ENCODE measurements at places on chromosomes 6 and 20.

DNA sequence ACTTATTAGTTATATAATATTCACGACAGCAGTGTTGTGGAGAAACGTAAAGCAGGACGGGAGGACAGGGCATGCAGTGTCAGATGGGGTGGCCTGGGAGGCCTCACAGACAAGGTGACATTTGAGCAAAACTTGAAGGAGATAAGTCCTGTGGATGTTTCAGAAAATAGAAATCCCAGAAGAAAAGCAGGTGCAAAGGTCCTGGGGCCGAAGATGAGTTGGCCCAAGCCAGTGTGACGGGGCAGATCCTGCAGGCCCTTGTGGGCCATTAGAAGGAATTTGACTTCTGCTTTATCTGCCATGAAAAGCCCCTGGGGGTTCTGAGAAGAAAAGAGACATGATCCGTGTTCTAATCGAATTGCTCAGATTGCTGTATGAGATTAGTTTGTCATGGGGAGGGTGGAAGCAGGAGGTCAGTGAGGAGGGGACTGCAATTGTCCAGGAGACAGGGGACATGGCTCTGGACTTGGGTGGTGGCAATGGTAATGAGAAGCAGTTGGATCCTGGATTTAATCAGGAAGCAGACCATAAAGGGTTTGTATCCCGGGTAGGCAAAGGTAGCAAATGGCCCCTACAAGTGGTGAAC lies 437.4 kb upstream of the SULF2 start:
- no peak for DNase-seq

- DNase-seq, result no peak
These were observed 289.4 kb downstream of the CDC5L start for GRCh38 chr6:44676826-44677433.

DNA sequence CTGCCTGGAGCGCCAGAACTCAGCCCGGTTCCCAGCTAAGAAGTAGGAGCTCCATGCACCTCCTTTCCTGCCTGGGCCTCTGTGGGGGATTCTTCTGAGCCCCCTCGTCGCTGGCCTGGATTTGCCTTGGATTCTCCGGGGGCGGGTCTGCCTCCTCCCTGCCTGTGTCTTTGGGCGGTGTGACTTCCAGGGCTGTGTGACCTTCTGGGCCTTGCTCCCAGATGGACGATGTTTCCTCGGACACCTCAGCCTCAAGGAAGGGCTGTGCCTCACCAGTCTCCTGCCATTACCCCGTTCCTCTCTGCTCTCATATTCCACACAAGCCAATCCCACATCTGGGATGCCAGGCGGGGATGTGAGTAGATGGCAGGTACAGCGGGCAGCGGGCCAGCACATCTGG lies 76.8 kb downstream of the ERMARD start:
- DNase-seq, result peak; percentile 55

DNA sequence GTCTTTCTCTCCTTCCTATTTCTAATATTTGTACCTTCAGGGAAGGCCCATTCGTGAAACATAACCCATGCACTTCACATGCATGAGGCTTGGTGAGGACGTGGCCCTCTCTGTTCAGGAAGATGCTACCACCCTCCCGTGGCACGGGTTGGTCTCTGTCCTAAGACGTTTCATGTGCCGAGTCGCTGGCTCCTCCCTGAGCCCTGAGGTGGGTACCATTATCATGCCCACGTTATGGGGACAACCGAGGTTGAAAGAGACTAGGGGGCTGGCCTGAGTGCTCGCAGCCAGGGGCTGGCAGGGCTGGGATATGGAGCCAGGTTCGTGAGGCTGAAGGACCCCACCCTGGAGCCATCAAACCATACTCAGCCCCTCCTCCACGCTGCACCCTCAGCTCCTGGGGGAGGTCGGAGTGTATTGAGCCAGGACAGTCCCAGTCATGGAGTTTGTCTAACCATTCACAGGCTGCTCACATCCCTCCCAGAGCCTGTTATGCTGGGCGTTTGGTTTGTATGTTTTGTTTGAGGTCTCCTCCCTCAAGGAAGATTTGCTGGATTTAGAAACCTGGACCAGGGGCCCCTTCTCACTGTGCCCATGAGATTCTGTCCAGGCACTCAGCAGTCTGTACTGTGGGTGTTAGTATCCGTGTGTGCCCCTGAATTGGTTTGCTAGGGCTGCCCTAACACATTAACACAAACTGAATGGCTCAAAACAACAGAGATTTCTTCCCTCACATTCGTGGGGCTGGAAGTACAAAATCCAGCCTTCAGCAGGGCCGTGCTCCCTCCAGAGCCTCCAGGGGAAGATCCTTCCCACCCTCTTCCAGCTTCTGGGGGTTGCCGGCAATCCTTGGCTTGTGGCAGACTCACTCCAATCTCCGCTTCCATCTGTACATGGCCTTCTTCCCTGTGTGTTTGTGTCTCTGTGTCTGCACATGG lies 88.3 kb downstream of the ANKRD60 start:
- peak; percentile 86 for DNase-seq

GRCh38 chr6:15184441-15184861 lies 61.4 kb upstream of the JARID2 start:
- DNase-seq, result no peak

- DNase-seq, result peak; percentile 90
These were observed 141.1 kb downstream of the SYNDIG1 start for GRCh38 chr20:24610341-24611115.

- DNase-seq, result no peak
These were observed 51.9 kb upstream of the MRPS10 start for GRCh38 chr6:42269553-42269952.

GRCh38 chr6:35436071-35436857 lies 15.9 kb upstream of the FANCE start:
- DNase-seq, result no peak

GRCh38 chr6:51951924-51952323 lies 135.5 kb downstream of the PKHD1 start:
- no peak for DNase-seq

DNA sequence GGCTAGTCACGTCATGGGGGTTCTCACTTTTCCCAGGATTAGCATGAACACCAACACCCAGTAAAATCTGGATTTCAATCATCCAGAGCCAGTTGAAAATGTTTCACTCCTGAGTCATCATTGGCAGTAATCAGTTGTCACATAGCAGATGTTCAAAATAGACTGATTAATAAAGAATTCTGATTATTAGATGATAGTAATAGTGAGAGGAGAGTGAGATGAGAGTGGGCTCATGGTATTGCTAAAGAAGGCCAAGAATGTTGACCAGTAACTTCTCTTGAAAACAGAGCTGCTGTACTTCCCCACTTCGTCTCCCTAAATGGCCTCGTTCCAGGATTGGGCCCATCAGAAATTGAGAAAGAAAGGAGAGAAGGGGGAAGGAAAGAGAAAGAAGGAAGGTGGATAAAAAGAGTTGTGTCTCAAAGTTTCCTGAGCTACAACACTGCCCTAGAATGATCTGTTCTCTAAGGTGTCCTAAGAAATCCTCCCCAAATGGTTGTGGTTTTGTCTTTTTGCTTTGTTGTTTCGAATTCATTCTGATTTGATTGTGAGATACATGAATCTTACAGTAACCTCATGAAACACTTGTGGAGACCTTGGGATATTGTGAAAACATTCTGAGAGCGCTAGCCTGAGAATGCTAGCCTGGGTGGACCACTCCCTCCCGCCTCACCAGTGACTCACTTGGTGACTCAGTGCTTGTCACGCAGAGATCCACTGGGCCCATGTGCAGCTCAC lies 502.2 kb upstream of the JARID2 start:
- DNase-seq, result no peak

GRCh38 chr6:25173951-25174474 lies 105.2 kb upstream of the CARMIL1 start:
- DNase-seq, result no peak

GRCh38 chr6:63346217-63346835 lies 26.5 kb upstream of the LGSN start:
- no peak for DNase-seq

GRCh38 chr6:42049948-42050296 lies 402 bp upstream of the TAF8 start:
- DNase-seq, result no peak

DNA sequence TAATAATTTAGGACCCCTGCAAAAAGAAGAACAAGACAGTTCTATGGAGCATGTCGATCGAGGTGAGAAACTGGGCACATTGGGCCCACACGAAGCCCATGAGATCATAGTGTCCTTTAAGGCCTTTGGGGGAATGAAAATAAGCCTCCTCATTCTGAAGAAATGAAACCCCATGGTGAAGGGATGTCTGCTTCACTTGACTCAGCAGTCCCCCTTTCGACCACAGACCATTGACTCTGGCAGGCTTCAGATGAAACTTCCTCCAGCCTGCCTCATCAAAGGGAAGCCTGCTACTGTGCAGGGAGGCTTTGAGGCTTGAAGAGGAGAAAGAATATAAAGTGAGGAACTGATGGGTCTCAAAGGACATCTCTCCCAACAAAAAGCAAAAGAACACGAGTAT lies 144.2 kb upstream of the FBXL4 start:
- no peak for DNase-seq

GRCh38 chr6:154012852-154013251 lies 26.2 kb upstream of the OPRM1 start:
- DNase-seq, result no peak

DNA sequence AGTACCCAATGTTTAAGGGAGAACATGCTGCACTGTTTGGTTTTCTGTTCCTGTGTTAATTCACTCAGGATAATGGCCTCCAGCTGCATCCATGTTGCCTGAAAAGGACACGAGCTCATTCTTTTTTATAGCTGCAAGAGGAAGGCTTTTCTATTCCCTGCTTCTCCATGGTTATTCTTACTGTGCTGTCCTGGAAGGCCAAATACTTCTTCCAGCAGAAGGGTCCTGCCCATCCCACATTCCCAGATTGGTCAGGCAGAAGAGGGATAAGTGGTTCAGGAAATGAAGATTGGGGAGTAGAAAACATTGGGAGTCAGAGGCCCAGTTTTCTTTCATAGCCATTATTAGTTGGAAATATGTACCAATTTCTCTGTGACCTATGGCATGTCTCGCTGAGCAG lies 122.4 kb downstream of the TCP11 start:
- DNase-seq, result no peak

GRCh38 chr6:35017411-35018181 lies 123.5 kb downstream of the TCP11 start:
- no peak for DNase-seq

GRCh38 chr6:6191476-6191875 lies 129.0 kb downstream of the F13A1 start:
- peak; percentile 21 for DNase-seq

- no peak for DNase-seq
These were observed 94.1 kb upstream of the RNF24 start for GRCh38 chr20:4109307-4109940.

DNA sequence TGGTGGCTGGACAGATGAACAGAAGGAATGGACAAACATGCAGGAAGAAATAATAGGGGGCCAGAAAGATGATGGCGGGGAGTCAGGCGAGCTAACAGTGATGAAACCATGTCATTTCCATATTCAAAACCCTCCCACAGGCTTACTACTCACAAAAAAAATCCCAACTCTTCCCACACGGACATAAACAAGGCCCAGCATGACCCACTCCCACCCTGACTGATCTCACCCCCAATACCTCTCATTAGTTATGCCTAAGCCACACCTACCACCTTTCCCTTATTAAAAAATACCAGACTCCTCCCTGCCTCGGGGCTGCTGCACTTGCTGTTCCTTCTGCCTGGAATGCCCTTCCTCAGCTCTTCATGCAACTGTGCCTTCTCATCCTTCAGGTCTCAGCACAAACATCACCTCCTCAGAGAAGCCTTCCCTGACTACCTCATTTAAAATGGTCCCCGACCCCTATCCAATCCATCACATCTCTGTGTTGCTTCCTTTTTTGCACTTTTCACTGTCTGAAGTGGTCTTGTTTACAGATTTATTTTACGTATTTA lies 145.8 kb downstream of the PREX1 start:
- no peak for DNase-seq

- no peak for DNase-seq
These were observed 8.1 kb upstream of the TSPYL1 start for GRCh38 chr6:116287689-116288282.

Data from esophagus muscularis mucosa (tissue), 4 donors.